Thyroid gland (tissue), 4 donors: ENCODE measurements at places on chromosomes 5 and 9.

- no peak for DNase-seq
Measured at GRCh38 chr9:80699511-80699998, 989.8 kb downstream of the TLE1 start.

- DNase-seq: no peak
Measured at GRCh38 chr5:120228262-120229031, 235.7 kb upstream of the PRR16 start.

GRCh38 chr9:121650217-121651007, 1.0 kb upstream of the DAB2IP start:
- peak; percentile 83 for DNase-seq

- DNase-seq: peak; percentile 39
Measured at GRCh38 chr5:116564312-116564711, 10.3 kb downstream of the SEMA6A start.

DNA sequence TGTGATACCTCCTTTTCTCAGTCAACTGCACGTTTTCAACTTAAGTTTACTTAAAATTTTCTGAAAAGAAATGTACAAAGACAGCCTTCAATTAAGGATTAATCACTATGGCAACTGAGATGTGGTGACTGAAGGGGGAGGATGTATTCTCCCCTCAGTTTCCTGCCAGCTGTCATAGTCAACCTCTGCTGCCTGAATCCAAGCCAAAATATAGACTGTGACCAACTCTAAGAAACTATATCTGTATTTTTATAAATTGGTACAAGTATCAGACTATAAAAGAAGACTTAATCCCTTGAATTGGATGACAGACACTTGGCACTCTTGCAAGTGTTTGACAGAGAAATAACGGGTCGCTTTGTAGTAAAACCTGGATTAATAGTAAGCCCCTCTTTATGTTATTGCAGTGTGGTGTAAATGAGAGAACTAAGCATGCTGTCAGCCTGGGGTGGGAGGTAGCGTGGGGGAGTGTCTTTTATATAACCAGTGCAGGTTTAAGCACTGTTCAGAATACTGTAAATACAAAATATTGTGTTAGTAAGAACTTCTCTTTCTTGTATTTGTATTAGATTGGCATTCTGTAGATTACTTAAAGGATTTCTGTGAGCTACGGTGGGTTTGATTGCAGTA, 106.4 kb downstream of the ERCC6L2 start:
- no peak for DNase-seq

DNA sequence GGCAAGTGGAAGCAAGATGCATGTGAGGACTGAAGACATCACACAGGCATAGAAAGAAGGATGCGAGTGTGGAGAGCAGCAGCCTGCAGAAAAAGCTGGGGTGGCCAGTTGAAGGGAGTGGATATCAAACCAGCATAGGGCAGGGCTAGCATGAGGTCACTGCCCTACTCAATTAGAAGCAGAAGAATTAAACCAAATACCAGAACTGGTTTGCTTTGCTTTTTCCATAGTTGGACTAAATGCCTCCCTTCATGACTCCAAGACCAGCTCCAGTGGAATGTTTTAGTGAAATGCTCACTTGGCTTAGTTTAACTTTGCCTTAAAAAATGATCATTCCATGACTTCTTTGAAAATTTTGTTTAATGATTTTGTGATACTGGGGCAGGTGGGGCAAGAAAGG, 45.8 kb downstream of the TMEM167A start:
- no peak for DNase-seq

DNA sequence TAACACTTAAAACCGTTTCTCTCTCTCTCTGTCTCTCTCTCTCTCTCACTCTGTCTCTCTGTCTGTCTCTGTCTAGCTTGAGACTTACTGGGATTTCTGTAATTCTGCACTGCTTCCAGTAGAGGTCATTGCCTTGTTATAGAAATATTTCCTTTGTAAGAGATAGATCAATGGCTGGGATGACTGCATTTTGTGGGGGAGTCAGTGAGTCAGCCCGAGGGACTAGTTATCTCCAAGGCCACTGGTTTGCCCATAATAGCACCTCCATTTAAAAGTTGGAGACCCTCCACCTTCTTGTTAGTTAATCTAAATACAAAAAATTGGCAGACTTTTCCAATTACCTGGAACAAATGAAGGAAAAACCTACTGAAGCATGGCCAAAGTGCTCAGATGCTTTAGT, 547.2 kb downstream of the LRRC70 start:
- DNase-seq: no peak

- no peak for DNase-seq
Measured at GRCh38 chr9:122085260-122085659, 7.8 kb downstream of the TTLL11 start.

DNA sequence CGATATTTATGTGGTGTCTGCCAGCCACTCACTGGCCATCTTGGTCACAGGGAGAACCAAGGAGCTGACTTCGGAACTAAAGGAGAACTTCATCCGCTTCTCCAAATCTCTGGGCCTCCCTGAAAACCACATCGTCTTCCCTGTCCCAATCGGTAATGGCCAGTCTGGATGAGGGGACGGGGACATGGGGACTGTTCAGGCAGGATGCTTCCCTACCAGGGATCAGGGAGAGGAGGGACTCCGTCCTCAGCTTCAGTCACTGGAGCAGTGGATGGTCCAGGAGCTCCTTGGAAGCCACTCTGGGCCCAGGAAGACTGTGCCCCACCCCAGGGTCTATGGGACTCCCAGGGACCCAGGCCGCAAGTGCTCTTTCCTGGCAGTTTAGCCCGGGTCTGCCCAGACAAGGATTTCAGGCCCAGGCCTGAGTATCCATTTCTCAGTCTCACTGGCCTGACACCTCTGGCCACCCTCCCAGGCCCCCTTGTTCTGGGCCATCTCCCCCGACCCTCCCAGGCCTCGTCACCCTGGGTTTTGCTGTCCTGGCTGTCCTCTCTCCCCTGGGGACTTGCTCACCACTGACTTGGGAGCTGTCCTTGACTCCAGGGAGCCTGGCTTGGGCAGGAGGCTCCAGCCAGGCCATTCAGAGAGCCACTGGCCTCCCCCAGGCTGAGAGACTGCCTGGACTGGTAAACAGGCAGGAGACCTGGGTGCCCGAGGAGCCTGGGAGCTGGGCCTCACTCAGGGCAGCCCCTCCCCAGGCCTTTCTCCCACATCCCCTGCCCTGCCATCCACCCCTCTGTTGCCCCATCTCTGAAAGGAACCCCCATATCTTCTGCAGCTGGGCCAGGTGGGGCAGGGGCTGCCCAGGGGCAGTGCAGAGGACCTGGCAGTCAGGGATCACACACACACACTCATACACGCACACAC, 3.1 kb downstream of the LCN2 start:
- no peak for DNase-seq

GRCh38 chr5:67813877-67814539, 401.5 kb upstream of the PIK3R1 start:
- no peak for DNase-seq

DNA sequence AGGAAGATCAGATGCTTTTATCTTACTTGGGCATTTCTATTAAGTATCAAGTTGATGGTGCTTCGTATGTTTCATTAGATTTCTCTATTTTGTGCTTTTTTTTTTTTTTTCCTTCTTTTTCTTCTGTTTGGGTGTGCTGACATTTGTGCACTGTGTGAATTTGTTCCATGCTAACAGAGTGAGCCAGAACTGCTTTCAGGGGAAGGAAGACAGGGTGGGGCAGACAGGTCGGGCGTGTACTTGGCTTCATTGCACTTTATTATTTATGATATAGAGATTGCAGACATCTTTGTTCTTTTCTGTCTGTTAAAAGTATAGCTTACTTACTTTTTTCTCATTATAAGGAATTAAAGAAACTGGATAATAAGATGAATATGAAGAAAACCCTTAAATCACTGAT, 112.2 kb downstream of the FGF18 start:
- no peak for DNase-seq

DNA sequence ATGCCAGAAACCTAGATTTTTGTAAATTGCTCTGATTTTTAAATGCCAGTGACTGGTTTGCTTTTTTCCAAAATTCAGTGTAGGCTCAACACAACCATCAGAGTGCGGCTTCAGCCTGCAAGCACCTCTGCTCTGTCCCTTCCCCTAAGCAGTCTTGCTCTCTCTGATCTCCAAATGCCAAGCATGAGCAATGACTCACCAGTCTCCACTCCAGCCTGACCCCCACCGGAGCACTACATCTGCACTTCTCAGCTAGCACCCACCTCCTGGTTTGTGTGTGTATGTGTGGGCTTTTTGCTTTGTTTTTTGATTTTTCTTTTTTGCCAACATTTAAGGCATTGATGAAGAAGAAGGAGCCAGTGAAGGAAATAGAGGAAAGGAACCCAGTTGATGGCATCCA, 61.4 kb upstream of the ADRA1B start:
- no peak for DNase-seq

DNA sequence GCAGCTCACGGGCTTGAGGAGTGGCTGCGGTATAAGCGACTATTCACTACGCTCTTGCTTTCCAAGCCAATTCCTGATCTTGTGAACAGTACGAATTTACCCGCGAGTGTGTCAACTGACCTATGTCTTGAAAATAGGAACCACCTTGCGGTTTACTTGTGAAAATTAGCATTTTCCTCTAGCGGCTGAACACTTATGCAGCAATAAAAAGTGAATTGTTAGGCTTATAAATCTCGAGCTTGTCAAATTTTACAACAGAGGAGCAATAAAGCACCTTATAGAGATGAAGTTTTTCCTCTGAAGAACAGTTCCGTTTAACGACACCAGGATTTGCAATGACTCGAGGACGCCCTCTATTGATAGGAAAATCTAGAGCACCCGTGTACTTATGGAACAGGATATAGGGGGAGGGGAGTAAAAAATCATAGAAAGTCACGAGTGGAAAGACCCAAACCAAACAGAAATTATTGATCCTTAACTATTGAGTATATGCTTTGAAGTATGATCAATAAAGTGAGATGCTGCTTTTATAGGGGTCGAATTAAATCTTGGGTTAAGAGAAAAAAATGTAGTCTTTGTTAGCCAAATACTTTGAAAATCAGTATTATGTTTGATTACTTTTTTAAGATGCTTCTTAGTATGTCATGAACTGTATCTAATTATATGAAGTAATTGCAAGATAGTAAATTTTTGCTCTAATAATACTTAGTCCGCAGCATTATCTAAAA, 1.9 kb upstream of the RGMB start:
- DNase-seq: peak; percentile 62

GRCh38 chr5:157600252-157600651, 24.7 kb upstream of the ADAM19 start:
- DNase-seq: no peak

DNA sequence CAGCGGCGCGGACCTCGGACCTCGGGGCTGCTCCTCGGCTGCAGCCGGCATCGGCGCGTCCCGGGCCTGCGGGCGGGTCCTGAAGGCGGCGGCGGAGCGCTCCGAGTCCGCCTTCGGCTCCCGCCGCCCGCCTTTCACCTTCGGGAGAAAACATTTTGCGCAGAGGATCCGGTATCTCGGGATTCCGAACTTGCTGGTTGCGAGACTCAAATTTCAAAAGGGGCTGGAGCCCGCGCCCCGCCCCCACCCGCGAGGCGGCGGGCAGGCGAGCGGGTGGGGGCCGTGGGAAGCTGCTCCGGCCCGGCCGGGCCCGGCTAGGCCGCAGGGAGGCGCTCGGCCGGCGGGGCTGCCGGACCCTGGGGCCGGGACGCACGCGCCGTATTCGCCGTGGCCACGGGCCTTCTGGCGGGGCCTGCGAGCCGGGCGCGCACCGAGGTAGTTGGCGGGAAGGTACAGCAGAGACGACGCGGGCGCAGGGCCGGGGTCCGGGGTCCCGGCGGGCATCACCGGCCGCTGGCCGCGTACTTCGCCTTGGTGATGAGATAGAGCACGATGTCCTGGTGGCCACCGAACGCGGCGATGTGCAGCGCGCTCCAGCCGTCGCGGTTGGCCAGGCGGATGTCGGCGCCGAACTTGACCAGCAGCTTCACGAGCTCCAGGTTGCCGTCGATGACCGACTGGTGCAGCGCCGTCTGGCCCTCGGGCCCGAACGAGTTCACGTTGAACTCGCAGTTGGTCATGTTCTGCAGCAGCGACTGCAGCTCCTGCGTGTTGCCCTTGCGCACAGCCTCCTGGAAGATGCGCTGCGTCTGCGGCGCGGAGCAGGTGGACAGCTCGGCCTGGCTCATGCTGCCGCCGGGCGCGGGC, 757 bp downstream of the NRARP start:
- peak; percentile 50 for DNase-seq

DNA sequence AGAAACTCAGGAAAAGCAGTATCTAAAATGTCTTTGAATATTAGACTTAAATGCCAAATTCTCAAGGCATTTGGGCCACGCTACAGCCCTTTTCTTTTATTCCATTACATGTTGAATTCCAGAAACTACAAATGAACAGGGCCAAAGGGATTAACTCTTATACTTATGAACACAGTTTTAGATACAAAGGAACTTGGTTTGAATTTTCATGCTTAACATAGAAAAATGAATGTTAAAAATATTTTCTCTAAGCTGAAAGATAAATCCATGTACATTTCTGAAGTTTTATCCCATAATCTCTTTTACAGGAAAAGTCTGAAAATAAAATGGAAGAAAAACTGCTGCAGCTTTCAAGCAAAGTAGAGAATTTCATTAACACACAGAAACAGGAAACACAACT, 56.8 kb downstream of the FAM81B start:
- no peak for DNase-seq

- no peak for DNase-seq
Measured at GRCh38 chr5:39451276-39451941, 26.6 kb upstream of the DAB2 start.

GRCh38 chr9:121862371-121863332, 211.2 kb downstream of the DAB2IP start:
- no peak for DNase-seq

DNA sequence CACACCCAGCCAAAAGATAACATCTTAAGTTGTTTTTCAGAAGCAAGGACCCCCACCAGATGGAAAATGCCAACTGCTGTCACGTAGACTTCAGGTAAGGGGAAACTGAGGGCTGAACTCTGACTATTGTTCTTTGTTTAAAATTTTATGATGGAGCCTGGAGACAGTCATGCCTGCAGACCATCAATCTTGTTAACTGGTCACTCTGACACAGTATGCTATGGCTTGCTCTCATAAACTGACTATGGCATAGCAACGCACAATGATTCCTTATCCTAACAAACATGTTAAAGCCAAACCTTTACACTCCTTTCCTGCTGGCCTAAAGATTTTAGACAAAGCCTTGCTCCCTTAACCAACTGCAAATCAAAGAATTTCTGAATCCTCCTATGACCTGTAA, 43.6 kb upstream of the GOLM1 start:
- DNase-seq: no peak

- DNase-seq: peak; percentile 88
Measured at GRCh38 chr5:118968925-118969375, 19.4 kb downstream of the DTWD2 start.

GRCh38 chr9:137550231-137550621, at the start of gene PNPLA7:
PNPLA7 (minus strand) TSS chr9:137550402; CDS start chr9:137550197, 205 bp downstream.
- DNase-seq: peak; percentile 97

GRCh38 chr5:177963966-177964365, 32.1 kb downstream of the PROP1 start:
- no peak for DNase-seq

DNA sequence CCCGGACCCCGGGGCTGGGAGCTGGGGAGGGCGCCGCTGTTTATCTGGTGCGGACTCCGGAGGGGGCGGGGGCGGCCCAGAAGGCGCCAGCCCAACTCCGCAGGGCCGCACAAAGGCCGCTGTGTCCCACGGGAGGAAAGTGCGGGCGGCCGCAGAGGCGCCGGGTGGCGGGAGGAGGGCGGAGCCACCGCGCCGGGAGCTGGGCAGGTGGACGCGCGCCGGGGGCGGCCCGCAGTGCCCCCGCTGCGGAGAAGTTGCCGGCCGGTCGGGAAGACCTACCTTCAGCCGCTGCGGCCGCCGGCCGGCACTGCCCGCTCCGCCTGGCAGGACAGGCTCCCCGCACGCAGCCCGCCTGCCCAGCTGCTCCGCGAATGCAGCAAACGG, 43.6 kb downstream of the NACC2 start:
- no peak for DNase-seq
